ENCODE measurements at places on chromosomes 5 and 9.

DNA sequence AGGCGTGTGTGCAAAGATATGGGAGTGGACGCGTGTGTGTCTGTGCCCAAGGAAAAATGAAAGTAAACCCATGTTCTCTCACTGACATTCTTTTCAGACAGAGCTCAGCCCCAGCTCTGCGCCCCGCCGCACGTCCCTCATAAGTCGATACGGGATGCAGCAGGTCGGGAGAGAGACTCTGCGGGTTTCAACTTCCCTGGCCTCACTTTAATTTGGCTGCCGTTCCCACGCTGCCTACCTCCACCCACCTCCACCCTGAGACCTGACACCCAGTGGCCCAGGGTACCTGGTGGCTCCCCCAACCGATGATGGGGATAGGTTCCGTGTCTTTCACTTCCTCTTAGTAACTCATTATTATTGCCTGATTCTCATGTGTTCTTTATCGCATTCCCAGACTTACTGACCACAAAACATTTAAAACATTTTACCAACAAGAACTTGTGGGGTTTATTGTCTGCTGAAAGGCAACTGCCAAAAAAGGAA is 19.4 kb downstream of the LHX2 start:
- no peak for DNase-seq

GRCh38 chr9:128399861-128400260 is 20.8 kb upstream of the CERCAM start:
- no peak for DNase-seq

- DNase-seq: peak; percentile 31
These were observed 7.8 kb upstream of the LMX1B start for GRCh38 chr9:126605792-126606482.

DNA sequence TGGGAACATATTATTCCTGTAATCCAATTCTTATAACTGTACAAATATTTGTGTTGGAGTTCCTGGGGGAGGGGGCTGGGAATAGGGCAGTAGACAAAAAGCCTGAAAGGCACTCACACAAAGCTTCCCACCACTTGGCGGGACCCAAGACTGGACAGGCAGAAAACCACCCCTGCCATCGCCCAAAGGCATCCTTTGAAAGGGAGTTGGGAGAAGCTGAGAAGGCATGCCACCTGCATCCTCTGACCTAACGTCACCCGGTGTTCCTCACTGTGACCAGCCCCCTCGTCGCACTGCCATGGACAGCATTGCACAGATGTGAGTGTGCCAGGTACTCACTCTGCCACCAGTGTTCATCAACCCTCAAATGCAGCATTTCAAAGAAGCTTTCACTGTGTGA is 80.6 kb upstream of the SMIM23 start:
- no peak for DNase-seq

- DNase-seq: no peak
These were observed 85.4 kb downstream of the HSD17B3 start for GRCh38 chr9:96216583-96216982.

DNA sequence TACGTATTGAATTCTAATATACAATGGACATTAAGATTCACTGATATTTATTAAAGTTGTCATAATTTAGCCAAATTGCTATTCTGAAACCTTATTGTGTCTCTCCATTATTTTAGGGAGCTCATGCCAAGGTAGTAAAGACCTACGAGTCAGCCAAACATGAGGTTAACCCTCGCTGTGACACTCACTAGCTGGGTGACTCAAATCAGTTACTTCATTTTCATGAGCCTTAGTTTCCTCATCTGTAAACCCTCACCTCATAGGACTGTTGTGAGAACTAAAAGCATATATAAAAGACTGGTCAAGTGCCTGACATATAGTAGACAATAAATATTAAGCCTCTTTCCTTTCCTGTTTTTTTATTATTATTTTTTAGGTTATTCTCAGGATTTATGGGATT is 44.0 kb upstream of the PCA3 start:
- no peak for DNase-seq

- DNase-seq: no peak
These were observed 558.6 kb upstream of the SGCD start for GRCh38 chr5:155768332-155768731.

- DNase-seq: no peak
These were observed 865.4 kb upstream of the ARRDC3 start for GRCh38 chr5:92248518-92248917.

GRCh38 chr5:74295676-74296075 is 344.9 kb downstream of the ENC1 start:
- no peak for DNase-seq

- DNase-seq: no peak
These were observed 476.0 kb downstream of the CSNK1G3 start for GRCh38 chr5:123987956-123988355.

DNA sequence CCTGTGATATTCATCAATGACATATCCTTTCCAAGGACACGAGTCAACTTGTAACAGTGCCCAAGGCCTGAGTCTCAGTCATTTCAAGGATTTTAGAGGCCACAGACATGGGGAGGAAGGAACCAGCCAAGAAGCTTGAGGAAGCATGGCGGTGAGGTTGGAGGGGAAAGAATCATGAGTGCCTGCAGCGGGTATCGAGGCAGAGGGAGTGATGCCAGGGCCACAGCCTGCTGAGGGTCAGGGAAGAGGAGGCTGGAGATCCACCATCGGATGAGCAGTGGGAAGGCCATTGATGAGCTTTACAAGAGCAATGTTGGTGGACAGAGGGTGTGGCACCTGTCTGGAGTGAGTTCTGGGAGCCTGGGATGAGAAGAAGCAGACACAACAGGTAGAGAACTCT is 88.5 kb upstream of the IER5L start:
- no peak for DNase-seq

GRCh38 chr5:2110137-2110933 is 227.6 kb upstream of the IRX4 start:
- no peak for DNase-seq

DNA sequence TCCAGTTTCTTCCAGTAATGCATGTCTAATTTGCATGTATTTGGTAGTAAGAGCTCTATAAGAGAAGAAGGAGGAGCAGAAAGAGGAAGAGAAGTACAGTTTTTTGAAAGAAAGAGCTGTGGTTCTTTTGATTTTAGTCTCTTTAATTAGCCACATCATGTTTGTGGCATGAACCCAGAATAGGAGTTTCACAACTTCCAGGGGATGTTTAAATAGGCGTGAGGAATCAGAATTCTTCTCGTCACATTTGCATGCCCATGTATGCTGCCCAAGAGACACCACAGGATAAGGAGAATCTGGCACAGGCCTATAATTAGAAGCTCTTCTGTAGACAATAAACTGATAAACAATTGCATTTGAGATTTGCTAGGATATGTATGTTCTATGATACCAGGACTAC is 78.7 kb downstream of the GAS1 start:
- DNase-seq: no peak

GRCh38 chr9:40927851-40928802 is 200.4 kb downstream of the FOXD4L6 start:
- no peak for DNase-seq

- DNase-seq: no peak
These were observed 152.9 kb downstream of the CDC42SE2 start for GRCh38 chr5:131416729-131417128.
